ENCODE measurements at places on chromosomes 13 and 19.

- DNase-seq: no peak
These were observed 677.4 kb upstream of the SLITRK6 start for GRCh38 chr13:86476656-86477055.

DNA sequence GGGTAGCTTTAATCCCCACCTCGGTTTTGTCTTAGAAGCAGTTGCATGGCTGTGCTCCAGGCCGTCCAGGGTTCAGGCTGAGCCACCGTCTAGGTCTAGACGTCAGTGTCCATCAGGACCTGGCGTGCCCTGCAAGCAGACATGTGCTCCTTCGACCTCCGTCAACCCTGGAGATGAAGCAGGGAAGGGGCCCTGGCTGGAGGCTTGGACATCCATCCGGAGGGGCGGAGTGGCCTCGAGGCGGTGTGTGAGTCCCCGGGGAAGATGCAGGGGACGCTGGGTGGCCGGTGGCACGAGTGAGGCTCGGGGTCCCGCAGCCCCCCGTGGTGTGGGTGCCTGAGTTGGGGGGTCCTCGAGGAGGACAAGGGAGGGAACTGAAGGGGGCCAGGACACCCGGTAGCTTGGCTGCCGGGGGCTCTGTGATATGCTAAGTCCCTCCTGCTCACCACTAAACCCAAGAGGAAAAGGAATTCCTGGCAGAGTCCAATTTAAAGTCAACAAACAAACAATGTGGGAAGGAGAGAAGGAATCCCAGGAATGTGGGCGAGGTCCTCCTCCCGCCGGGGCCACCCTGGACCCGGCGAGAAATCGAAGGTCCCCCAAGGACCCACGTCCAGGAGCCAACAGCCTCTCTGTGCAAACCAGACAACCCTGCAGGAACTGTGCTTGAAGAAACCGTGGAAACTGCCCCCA is 14.9 kb upstream of the PTBP1 start:
- no peak for DNase-seq

GRCh38 chr13:44171156-44171555 is 202.5 kb upstream of the SERP2 start:
- DNase-seq: no peak

- no peak for DNase-seq
These were observed 5.9 kb downstream of the LSM14A start for GRCh38 chr19:34178274-34178610.

GRCh38 chr19:32166238-32166637 is 179.2 kb upstream of the ZNF507 start:
- no peak for DNase-seq

- no peak for DNase-seq
These were observed 21.3 kb downstream of the GATAD2A start for GRCh38 chr19:19426799-19427198.

GRCh38 chr13:78686461-78686860 is 27.5 kb upstream of the OBI1 start:
- DNase-seq: no peak

- no peak for DNase-seq
These were observed 44.3 kb downstream of the BBC3 start for GRCh38 chr19:47186446-47187334.

DNA sequence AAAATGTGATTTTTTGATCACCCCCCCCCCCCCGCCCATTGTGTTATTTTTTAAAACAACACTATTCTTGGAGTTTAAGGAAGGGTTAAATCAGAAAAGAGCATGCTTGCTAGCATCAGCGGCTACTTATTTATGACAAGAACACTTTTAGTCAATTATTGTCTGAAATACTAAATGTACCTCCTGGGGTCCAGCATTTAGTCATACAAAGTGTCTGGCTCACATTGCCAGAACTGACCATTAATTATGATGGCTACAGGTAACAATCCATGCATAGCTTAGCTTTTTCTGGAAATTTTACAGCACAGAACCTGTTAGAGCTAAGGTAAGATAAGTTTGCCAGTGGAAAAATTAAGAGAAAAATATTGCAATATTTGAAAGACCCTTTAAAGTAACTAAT is 90.1 kb downstream of the PCDH9 start:
- DNase-seq: no peak

- DNase-seq: peak; percentile 71
These were observed 170.0 kb downstream of the KDM4B start for GRCh38 chr19:5138606-5139582.

GRCh38 chr19:58406818-58407657 is 1.4 kb upstream of the ZNF584 start:
- no peak for DNase-seq

DNA sequence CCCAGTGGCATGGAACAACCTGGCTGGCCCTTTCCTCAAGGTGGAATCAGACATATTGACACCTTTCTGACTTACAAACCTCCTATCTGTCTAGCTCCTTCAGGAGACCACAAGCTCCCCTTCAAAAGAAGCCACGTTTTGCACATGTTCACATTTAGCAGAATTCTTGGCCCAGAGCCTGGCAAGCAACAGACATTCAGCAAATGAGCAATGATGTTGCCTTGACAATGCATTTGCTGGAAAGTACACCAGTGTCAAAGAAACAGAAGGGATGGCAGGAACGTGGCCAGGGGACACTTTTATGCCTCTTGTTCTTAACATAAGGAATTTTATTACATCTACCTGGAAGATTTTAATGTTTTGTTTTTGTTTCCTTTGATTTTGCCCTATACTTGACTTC is 85.5 kb upstream of the FGF14 start:
- DNase-seq: no peak

- no peak for DNase-seq
These were observed 39.2 kb downstream of the GATAD2A start for GRCh38 chr19:19444681-19445155.

DNA sequence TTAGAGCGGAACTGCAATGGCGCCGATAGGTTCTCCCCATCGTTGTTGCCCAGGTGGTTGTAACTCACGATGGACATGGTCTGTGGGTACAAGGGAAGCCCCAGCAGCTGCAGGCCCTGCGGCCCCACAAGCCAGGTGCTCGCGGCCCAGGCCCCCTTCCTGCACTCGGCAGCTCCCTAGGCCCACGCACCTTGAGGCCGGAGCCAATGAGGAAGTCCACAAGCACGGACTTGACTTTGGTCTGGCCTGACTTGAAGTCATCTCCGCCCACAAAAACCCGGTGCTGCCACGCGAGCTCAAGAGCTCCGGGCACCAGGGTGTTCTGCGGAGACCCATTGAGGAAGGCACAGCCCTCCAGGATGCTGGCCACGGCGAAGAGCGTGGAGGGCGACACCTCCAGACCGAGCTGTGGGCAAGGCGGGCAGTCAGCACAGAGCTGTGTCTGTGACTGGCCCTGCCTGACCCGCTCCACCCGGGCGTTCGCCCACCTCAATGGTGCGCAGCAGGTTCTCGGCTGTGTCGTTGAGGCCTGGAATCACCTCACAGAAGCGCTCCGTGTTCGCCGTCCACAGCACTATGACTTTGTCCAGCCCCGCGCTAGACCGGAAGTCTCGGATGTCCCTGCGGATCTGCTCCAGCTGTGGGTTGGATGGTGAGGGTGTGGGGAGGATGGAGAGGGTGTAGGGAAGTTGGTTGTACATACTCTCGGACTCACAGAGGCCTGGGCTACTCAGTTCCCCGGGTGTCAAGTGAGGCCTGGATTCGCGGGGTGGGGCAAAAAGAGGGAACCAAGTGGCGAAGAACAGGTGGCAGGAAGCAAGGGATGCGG is 1.9 kb downstream of the ISYNA1 start:
- no peak for DNase-seq

All from left colon (tissue), 2 donors.